ENCODE measurements at places on chromosomes 1 and 21.
A peak's percentile ranks its signal among the peaks of the same experiment; 100 is the strongest.

- no peak for DNase-seq
Observed at GRCh38 chr1:233242827-233243483, 52.6 kb downstream of the PCNX2 start.

DNA sequence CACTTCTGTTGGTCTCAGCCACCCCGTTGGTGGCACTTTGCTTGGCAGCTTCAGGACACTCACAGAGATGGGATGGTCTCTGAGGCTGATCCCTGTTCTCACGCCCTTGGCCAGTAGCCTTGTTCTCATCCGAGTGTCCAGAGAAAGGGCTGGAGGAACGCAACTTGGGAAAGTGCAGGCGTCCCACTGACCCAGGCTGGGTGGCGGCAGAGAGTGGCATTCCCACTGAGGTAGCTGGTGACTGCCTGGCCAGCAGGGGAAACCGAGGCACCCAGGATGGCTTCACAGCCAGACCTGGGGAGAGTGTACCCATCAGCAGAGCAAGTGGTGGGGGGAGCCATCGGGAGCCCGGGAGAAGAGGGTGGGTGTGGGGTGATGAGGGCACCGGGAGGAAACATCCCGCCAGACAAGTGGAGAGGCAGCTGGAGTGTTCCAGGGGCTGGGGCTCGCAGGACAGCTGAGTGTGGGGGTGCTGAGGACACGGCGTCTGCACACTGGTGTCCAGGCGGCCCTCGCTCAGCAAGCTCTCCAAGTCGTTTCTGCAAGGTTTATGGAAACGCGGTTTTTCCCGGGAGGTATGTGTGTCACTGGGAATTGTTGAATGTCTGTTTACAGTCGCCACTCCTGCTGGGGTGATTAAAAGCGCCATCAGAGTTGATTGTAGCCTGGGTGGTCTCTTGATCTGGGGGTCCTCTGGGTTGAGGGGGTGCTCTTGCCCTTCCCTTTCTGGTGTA lies 97.8 kb downstream of the SIK1 start:
- DNase-seq: no peak

DNA sequence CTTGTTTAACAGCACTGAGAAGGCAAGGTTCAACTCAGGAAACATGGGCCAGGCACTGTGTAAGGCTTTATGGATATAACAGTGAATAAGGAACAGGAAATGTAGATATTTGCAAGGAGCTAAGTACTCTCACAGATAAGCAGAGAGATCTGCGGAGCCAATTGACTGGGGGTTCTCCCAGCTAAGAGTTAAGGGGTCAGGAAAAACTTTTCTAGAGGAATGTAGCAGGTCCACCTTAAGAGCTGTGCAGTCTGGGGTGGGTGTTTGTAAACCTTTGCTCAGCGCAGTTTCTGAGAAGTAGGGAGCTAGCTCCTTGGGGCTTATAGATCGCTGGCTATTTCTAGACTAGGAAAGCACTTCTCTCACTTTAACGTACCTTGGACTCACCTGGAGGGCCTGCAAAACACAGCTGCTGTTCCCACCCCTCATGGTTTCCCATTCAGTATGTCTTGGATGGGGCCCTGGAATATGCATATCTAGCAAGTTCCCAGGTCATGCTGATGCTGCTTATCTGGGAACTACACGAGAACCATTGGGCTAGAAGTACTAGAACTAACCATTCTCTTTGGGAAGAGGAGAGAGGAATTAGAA lies 51.7 kb downstream of the TLCD4 start:
- no peak for DNase-seq

DNA sequence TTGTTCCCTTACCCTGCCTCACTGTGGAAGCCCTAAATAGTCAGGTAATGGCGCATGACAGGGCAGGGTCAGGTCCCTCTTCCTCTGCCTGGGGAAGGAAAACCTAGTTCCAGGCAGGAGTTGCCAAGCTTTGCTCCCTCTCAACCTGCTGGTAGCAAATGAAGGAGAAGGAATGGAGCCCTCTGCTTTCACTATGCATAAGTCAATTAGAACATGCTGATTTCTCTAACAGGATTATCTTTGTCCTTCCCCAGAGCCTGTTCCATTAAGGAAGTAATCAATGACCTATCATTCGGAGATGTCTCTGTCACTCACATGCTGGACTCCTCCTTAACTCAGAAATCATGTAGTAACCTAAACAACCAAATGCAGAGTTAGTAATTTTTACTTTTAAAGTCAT lies 161.8 kb upstream of the NFIA start:
- DNase-seq: no peak

GRCh38 chr1:175124861-175125260 lies 57.2 kb downstream of the TNN start:
- no peak for DNase-seq

GRCh38 chr1:218299416-218299815 lies 14.3 kb downstream of the RRP15 start:
- DNase-seq: peak; percentile 60

GRCh38 chr1:77407738-77408375 lies 126.0 kb downstream of the AK5 start:
- no peak for DNase-seq

GRCh38 chr1:79355090-79355489 lies 348.6 kb upstream of the ADGRL4 start:
- DNase-seq: peak; percentile 17

GRCh38 chr21:42220138-42220701 lies 1.3 kb downstream of the ABCG1 start:
- DNase-seq: peak; percentile 89

DNA sequence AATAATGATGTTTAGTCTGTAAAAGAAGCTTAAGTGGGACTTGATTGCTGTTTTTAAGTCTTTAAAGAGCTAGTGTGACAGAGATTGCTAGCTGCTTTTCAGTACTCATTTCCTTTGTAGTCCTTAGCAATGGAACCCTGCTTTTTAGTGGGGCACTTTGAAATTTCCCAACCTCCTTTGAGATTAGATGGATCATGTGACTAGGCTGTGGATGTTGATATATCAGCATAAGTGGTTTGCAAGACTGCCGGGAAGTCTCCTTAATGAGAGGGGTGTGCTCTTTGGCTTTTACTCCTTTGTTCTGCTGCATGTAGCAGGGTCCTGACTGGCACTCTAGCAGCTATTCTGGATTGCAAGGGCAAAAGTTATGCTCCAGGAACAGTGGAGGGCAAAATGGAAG lies 11.2 kb upstream of the RCOR3 start:
- no peak for DNase-seq

DNA sequence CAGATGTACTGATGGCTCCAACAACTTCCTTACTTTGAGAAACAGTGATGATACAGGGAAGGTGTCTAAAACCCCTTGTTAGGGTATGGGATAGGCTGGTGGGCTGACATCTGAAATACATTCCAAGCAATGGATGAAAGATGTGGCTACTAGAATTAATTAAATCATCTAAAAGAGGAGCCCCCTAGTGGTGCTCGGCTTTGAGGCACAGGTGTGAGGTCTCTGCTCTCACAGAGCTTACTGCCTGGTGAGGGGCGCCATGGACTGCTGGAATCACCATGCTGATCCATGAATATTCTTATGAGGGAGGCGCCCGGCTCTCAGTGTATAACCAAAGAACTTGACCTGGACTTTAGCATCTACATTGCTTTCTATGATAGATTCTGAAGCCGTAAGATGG lies 48.5 kb downstream of the GNG4 start:
- DNase-seq: peak; percentile 36

DNA sequence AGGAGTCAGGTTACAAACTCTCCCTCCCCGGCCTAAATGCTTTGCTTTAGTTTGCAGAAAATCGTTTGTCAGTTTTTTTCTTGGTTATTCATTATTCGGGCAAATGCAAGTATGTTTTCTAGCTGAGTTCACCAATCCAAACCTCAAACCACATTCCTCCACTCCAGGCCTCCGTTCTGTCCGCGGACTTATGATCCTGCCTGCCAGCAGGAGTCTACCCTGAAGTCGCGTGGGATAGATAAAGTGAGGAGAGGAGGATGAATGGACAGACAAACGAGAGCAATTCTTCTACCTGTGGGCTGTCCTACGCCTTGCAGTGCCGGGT lies 1.3 kb downstream of the ADAMTS1 start:
- DNase-seq: peak; percentile 54

- peak; percentile 91 for DNase-seq
Observed at GRCh38 chr1:24966724-24967346, 36.8 kb upstream of the RUNX3 start.

DNA sequence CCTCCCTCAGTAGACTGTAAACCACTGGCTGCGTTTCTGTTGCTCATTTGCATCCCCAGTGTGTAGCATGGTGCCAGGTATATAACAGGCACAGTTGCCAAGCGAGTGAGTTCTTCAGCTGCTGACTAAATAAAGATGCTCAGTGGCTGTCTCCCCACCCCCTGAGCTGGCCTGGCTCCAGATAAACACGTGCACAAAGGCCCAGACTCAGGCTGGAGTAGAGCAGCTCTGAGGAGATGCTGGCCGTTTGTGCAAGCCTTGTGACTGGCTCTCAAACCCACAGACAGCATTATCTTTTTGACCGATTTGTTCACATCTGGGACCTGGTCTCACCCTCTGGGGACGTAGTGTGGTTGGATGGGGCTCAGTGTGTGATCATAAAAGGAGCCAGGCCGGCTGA lies 7.1 kb downstream of the CHRNB2 start:
- DNase-seq: peak; percentile 31

GRCh38 chr1:208631092-208631491 lies 386.9 kb upstream of the PLXNA2 start:
- DNase-seq: no peak

GRCh38 chr1:115429884-115430283 lies 91.8 kb upstream of the NGF start:
- DNase-seq: peak; percentile 78

GRCh38 chr1:111422546-111423391 lies 4.8 kb downstream of the OVGP1 start:
- DNase-seq: peak; percentile 74

DNA sequence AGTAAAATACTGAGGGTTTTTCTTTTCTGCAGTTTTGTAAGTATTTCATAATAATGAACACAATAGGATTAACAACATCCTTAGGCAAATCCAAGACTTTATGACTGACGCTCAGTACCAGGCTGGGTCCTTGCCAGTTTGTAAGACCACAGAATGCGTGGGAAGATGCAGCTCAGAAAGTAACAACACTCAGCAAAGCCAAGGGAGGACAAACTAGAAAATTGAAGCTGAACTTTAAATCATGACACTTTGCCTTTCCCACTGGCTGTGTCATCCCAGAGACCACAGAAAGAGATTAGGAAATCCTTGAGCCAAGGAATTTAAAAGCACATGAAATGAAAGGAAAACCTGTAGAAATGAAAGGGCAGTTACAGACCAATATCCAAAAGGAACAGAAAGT lies 426.3 kb upstream of the CHRM3 start:
- peak; percentile 88 for DNase-seq

GRCh38 chr1:20194757-20195461 lies 8.6 kb upstream of the PLA2G2C start:
- peak; percentile 73 for DNase-seq
